Right lung (tissue), 10 donors: ENCODE measurements at places on chromosomes 12 and 14.

- DNase-seq, result no peak
These were observed 12.2 kb downstream of the ITPK1 start for GRCh38 chr14:93103392-93104080.

- DNase-seq, result no peak
These were observed 2.3 kb downstream of the SPATS2 start for GRCh38 chr12:49369411-49370145.

DNA sequence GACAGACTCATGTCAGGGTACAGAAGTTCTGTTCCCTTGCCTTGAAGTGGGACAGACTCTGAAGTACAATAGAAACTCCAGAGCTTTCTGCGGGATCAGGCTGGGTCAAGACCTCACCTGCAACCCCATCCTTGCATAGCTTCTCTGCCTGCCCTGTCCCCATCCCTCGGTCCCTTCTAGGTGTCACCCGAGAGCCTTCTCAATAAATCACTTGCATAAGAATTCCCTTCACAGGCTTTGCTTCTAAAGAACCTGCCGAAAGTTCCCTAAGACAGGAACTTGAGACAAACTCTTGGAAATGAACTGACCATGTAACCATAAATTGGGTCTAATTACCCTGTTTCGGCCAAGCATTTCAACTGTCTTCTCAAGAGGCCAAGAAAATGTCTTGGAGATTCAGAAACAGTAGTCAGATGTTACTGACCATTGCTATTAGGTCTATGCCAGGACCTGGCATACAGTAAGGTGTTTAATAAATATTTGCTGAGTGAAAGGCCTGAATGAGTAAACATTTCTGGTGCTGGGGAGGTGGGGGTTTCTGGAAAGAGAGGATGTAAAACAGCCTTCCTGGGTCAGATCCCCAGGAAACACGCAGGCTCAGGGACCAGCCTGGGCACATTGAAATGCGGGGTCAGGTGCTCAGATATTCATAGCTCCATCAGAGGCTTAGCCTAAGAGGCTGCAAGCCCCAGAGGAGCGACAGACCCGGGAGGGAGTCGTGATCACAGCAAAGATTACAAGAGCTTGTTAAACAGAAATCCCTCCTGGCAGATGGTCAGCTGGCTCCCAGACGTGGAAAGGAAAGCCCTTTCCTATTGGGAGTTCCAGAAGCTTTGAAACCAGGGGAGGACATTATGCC, 226.2 kb upstream of the LHX5 start:
- peak; percentile 10 for DNase-seq

GRCh38 chr14:96095581-96096476, 56.7 kb downstream of the C14orf132 start:
- peak; percentile 81 for DNase-seq

DNA sequence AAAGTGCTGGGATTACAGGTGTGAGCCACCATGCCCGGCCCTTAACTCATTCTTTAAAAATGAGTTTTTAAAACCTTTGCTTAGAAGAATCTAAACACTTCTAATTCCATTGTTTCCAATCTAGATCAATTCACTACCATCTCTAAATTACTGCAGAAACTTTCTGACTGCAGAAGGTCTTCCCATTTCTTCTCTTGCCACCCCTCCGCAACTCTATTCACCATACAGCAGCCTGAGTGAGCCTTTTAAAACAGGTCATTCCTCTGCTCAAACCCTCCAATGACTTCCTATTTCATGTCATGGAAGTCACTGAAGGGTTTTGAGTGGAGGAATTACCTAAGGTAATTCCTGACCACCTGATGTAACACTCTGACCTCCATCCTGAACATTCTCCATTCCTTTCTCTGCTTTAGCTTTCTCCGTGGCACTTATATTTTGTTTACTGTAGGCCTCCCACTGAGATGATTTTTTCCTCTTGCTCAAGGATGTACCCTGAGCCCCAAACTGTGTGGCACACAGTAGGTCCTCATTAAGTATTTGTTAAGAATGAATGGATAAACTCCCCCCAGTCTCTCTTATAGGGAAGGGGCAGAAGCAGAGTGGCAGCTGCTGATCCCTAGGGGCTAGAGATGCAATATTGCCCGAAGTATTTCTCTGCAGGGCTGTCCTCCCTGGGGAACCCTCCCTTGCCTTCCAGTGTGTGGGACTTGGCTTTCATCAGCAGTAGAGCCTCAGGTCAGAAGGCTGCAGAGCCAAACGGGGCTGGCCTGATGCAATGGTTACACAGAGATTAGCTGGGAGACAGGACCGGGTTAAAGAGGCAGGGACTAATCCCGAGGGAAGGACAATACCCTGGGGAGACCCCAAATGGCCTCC, 1.2 kb downstream of the DDIT3 start:
- peak; percentile 28 for DNase-seq

- DNase-seq, result no peak
These were observed 22.0 kb downstream of the SYNE3 start for GRCh38 chr14:95494456-95494855.

GRCh38 chr12:90237841-90238240, 529.2 kb upstream of the ATP2B1 start:
- no peak for DNase-seq

DNA sequence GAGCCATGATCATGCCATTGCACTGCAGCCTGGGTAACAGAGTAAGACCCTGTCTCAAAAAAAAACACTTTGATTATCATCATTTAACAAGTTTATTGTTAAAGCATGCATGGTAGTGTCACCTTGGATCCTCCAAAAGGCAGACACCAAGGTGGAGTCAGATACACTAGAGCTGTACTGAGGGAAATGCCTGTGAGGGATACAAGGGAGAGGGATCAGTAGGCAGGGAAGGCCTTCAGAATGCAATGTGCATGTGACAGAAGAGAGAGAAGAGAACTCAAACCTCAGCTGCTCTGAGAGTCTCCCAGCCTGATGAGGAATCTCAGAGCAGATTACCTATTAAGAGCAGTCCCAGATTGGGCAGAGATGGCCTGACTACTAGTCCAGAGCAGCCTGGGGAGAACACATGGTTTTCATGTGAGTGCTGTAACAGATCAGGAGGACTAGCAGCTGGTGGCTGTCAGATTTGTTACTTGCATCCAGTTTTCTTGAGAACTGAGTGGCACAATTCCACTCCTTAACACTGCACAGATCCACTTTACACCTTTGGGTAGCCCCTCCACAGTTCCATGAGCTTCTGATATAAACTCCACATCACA, 38.0 kb upstream of the A2ML1 start:
- DNase-seq, result no peak

GRCh38 chr12:32697445-32697844, 18.3 kb downstream of the DNM1L start:
- DNase-seq, result no peak

GRCh38 chr14:73718418-73719251, 4.5 kb upstream of the PNMA1 start:
- DNase-seq, result peak; percentile 64

DNA sequence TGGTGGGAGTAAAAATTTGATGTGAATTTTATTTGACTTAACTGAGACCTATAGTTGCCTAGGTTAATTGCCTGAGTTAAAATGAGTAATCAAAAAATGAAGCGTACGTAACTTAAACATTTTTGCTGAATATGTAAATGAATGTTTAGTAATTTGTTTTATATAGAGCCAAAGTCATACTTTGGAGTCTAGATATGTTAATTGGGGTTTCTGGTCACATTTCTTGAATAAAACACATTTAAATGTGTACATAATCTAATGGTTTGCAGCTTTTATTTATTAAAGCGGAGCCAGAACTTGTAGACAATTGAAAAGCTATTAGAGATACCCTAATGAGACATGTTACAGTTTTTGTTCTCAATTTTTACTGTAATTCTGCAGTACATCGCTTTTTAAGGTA, 71.2 kb downstream of the AEBP2 start:
- no peak for DNase-seq

DNA sequence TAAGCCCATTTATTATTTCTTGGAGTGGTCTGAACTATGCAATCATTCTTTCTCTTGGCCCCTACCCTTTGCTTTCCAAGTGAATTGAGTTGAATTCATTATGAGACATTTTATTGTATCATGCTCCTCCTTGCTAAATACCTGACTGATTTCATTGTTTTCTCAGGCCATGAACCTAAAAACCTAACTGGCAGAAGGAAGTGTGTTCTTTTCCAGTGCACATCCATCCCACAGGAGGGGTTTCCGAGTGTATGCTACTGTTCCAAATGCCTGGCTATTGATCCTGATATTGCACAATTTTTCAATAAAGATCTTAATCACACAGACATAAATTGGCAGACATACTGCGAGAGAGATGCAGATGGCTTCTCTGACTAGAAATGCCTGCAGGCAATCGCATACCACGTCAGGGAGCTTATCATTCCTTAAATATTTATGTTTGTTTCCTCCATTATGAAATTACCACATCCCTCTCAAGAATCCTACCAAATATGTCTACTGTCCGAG, 162.2 kb upstream of the EGLN3 start:
- DNase-seq, result no peak
